ENCODE measurements at places on chromosomes 1 and 21. TPM values are rescaled to one million over a fixed set of nuclear protein-coding genes. Genes with fewer than 3 reads are reported as not detected.

GRCh38 chr1:98323388-98323787 is 338.1 kb upstream of the SNX7 start:
- H3K4me1 ChIP-seq, result no peaks in the 10 kb centered on the region
- H3K36me3 ChIP-seq, result no peaks in the 10 kb centered on the region

DNA sequence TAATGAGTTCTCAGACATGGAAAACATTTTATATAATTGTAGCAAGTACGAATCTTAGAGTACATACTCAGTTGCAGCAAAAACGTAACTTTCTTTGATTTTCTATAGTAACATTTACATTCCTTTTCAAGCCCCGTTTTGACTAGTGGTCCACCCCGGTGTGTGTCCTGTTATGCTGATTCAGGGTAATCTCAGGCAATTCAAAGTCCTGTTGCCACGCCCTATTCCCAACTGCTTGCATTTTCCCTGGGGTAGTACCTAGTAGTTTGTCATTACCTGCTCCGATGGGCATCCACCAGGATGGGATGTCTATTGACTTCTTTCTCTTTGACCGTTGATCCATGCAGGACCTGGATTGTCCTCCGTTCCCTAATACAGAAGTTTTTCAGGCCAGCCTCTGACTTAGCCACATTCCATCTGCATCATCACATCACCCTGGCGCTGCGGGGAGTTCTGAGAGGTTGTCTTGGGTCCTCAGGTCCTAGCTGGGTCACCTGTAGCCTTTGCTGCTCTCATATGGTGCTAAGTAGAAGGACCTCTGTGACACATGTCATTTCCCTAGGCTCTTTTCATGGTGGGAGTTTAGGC is 15.0 kb upstream of the FCAMR start:
- DNase-seq, result no peak
- H3K36me3 ChIP-seq, result no peaks in the 10 kb centered on the region
- H3K4me3 ChIP-seq, result no peak overlapping the region
- no peaks in the 10 kb centered on the region for H3K27me3 ChIP-seq

DNA sequence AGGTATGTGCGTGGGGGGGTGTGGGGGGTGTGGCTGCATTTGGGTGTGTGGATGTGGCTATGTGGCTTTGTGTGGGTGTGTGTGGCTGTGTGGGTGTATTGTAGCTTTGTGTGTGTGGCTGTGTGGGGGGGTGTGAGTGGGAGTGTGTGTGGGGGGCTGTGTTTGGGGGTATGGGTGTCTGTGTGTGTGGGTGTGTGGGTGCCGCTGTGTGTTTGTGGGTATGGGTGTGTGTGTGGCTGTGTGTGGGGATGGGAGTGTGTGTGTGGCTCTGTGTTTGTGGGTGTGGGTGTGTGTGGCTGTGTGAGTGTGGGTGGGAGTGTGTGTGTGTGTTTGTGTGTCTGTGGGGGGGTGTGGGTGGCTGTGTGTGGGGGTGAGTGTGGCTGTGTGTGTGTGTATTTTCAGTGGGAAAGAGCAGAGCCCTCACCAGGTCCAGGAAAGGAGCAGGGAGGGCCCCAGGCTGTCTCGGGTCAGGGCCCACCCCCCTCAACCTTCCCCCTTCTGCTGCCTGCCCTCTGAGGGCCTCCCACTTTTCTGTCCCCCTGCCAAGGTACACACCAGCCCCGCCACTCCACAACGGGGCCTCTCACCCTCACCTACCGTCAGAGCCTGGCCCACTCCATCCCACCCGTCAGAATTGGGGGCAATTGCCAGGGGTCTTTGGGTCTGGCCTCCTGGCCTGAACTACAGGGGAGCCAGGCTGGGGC is 1.9 kb upstream of the COL8A2 start:
- H3K27me3 ChIP-seq, result no peaks in the 10 kb centered on the region
- no peak for DNase-seq
- no peaks in the 10 kb centered on the region for H3K4me1 ChIP-seq
- no peak overlapping the region for H3K4me3 ChIP-seq
- no peak overlapping the region for H3K27ac ChIP-seq

DNA sequence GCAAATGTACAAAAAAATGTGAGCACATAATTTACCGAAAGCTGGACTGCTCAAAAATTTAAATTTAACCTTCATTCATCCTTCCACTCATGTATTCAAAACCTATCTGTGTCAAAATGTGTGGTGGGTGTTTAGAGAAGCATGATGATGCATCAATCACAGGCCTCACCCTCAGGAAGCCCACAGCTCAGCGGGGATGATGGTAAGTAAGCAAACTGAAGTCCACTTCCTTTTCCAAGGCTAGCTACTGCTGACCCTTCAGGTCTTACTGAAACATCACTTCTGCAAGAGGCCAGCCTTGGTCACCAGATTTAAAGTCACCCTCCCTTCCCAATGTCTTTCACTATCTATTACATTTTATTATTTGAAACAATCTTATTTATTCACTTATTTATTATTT is 254.5 kb downstream of the DNM3 start:
- H3K4me1 ChIP-seq, result no peaks in the 10 kb centered on the region
- H3K36me3 ChIP-seq, result no peaks in the 10 kb centered on the region
- H3K27me3 ChIP-seq, result no peaks in the 10 kb centered on the region
- DNase-seq, result no peak

The TMEM269 gene
- not detected for total RNA-seq

The S1PR1 gene
- 9.0 TPM for total RNA-seq

The SPATA45 gene
- total RNA-seq, result not detected

- no peak overlapping the region for H3K4me3 ChIP-seq
- peak overlapping the region; percentile 44 for H3K27ac ChIP-seq
- no peaks in the 10 kb centered on the region for H3K27me3 ChIP-seq
- H3K36me3 ChIP-seq, result peaks cover 14% of the 10 kb centered on the region
These were observed 12.4 kb downstream of the LMNA start for GRCh38 chr1:156126630-156127534.

- no peak for DNase-seq
- H3K36me3 ChIP-seq, result no peaks in the 10 kb centered on the region
- H3K27ac ChIP-seq, result no peak overlapping the region
- H3K4me3 ChIP-seq, result no peak overlapping the region
- no peaks in the 10 kb centered on the region for H3K4me1 ChIP-seq
These were observed 14.4 kb upstream of the BCL10 start for GRCh38 chr1:85290826-85291225.

DNA sequence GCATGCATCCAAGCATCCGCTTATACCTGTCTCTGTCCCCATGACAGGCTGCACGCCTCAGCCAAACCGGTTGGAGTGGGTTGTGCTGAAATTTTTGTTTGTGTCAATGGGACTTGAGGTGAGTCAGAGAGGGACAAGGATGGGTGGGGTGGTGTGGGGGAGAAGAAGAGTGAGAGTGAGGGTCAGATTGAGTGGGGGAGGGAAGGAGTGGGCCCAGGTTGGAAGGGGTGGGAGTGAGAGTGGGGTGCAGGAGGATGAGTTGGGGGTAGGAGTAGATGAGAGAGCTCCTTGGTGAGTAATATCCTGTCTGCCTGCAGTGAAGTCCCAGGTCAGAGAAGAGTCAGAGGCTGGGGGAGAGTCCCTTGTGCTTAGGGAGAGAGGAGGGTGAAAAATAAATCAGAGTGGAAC is 3.3 kb upstream of the NECTIN4 start:
- H3K36me3 ChIP-seq, result no peaks in the 10 kb centered on the region
- no peak overlapping the region for H3K4me3 ChIP-seq
- H3K27ac ChIP-seq, result no peak overlapping the region
- H3K27me3 ChIP-seq, result no peaks in the 10 kb centered on the region
- H3K4me1 ChIP-seq, result no peaks in the 10 kb centered on the region

DNA sequence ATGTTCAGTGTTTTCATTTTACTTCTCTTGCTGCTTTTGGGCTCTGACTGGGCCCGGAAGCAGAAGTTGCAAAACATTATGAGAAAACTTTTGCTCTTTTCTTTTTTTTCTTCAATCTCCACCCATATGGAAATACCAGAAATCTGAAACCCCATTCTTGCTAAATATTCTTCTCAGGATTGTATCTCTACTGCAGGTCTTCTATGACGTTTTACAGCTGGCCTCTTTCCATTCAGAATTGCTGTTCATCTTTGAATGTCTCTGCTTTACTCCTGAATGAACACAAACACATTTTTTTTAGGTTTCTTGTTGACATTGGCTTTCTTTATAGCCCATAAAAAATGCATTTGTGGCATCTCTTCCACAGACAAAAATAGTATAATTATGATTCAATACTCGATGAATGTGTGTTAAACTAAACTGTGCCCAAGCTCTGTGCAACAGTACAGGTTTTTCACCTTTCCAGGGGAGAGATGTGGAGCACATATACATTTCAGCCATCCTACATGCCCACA is 18.8 kb downstream of the PTPRC start:
- no peaks in the 10 kb centered on the region for H3K27me3 ChIP-seq
- H3K27ac ChIP-seq, result peak overlapping the region; percentile 19
- H3K4me3 ChIP-seq, result no peak overlapping the region
- H3K4me1 ChIP-seq, result no peaks in the 10 kb centered on the region

The SETD4 gene
- 8.6 TPM for total RNA-seq

DNA sequence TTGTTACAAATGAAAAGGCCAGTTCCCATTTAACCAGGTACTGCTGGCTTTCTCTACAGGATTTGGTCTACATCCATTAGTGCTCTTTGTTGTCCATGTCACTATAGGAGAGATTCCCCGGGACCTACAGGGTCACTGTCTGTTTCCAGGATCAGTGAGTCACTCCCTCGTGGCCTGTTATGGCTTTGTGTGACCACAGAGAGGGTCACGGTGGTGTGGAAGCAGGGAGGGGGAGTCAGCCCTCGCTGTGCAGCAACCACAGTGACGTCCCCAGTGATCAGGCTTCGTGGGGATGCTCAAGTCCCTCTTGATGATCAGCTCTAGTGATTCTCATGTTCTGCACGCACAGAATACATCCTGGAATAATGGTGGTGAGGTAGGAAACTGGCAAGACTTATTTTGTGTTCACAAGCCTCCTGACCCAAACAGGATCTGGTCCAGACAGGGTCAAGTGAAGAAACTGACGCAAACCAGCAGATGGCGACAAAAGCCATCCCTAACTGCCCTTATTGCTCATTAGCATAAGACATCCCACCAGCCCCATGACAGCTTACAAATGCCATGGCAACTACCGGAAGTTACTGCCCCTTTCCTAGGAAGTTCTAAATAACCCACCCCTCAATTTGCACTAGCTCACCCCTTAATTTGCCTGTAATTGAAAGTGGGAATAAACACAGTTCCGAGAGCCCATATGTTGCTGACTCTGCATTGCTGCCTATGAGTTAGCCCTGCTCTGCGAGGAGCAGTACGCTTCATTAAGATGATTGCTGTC is 98.5 kb downstream of the DISC1 start:
- H3K4me1 ChIP-seq, result no peaks in the 10 kb centered on the region
- H3K36me3 ChIP-seq, result no peaks in the 10 kb centered on the region
- no peak overlapping the region for H3K27ac ChIP-seq
- no peak overlapping the region for H3K4me3 ChIP-seq
- DNase-seq, result no peak

Measured in right lobe of liver (tissue), 6 donors.